ENCODE measurements at places on chromosomes 2 and 18. TPM values are rescaled to one million over a fixed set of nuclear protein-coding genes. Genes with fewer than 3 reads are reported as not detected.

DNA sequence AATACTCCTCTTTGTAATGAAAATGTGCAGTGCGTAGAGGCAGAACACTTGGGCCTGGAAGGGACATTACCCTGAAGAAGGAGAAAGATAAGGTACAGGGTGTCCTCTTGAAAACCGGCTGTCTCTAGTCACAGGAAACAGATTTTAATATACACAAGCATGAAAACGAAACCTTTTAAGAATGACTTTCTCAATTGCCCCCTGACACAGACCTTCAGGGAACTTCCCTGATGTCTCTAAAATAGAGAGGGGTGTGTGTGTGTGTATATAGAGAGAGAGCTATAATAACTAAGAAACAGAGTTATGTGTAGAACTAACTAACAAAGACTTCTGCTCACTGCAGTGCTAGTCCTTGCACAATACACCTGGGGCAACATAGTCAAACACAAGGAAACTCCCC lies 780.0 kb downstream of the CNTNAP5 start:
- no peak for DNase-seq

The FBXO15 gene
- total RNA-seq: not detected

- no peak for DNase-seq
Observed at GRCh38 chr2:190978389-190979053, 35.5 kb downstream of the STAT1 start.

DNA sequence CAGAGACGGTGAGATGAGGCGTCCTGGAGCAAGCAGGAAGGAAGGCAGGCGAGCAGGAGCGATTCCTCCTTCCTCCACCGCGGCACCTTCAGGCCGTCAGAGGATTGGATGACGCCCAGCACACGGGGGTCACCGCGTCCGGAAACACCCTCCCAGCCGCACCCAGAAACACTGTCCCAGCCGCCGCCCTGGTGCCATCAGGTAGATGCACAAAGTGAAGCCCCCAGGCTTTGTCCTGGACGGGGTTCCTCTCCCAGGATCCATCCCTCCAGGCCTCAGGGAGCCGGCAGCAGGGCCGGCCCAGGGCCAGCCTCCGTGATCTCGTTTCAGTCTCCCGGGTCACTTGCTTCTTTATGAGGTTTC lies 31.5 kb downstream of the RTP5 start:
- no peak for DNase-seq

GRCh38 chr18:60554967-60555366 lies 182.4 kb upstream of the MC4R start:
- DNase-seq: no peak

The FOXI3 gene
- 0.14 TPM for total RNA-seq

All from uterus (tissue), 4 donors.